Mucosa of descending colon (tissue), 3 donors: ENCODE measurements at places on chromosomes 5 and 9. TPM values are rescaled to one million over a fixed set of nuclear protein-coding genes. Genes with fewer than 3 reads are reported as not detected.

WDR31 gene
- 2.6 TPM for total RNA-seq

DNA sequence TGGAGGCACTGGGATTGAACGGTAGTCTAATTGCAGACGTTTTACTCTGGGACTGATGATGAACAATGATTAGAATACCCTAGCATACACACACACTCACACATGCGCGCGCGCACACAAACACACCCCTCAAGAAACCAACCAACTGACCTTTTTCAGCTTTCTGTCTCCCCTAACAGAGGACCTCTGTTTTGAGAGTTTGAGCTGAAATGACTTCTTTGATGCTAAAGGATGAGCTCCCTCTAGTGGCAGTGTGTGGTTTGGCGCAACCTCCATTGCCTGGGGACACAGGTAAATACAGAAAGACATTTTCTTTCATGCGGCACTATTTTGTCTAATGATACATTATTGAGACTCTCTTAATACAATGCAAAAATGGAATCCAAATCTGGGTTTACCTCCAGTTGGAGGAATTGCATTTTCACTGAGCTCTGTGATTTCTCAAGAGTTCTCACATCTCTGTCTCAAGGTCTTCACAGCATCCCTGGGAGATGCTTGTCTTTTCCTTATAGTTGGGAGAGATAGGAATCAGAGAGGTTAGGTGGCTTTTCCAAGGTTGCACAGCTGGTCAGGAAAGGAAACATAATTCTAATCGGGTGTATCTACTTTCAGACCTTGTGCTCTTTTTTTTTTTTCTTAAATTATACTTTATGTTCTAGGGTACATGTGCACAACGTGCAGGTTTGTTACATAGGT is 187.5 kb downstream of the TMEM38B start:
- DNase-seq = peak; percentile 85

DNA sequence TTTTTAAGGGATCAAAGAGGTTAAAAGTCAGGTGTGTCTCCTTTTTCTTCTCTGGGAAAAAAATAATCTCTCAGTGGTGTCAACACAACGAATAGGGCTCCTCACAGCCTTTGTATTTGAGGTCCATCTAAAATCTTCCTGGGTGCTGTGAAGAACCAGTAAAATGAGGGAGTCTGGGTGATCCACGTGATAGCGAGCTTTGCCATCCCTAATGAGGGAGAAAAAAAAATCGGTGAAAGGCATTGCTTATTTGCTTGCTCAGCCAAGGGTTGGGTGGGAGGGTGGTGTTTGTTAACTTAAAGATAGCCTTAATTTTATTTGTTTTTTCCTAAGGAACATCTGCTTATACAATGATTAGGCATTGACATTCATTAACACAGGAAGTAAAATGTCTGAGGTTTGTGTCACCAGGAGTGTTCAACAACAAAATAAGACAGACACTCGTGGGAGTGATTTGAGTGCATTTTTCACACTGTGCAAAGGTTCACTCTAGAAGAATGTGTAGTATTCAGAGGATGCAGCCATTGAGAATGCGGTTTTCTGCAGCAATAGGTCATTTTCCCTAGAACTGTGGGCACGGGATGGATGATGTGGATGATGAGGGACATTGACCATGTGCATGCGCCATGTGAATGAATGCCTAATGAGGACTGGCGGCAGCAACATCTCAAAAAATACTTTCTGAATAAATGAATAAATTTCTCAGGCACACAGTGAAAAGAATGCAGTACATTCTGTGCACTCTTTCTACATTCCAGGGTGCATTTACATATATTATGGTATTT is 369.5 kb downstream of the NTRK2 start:
- no peak for DNase-seq

DNA sequence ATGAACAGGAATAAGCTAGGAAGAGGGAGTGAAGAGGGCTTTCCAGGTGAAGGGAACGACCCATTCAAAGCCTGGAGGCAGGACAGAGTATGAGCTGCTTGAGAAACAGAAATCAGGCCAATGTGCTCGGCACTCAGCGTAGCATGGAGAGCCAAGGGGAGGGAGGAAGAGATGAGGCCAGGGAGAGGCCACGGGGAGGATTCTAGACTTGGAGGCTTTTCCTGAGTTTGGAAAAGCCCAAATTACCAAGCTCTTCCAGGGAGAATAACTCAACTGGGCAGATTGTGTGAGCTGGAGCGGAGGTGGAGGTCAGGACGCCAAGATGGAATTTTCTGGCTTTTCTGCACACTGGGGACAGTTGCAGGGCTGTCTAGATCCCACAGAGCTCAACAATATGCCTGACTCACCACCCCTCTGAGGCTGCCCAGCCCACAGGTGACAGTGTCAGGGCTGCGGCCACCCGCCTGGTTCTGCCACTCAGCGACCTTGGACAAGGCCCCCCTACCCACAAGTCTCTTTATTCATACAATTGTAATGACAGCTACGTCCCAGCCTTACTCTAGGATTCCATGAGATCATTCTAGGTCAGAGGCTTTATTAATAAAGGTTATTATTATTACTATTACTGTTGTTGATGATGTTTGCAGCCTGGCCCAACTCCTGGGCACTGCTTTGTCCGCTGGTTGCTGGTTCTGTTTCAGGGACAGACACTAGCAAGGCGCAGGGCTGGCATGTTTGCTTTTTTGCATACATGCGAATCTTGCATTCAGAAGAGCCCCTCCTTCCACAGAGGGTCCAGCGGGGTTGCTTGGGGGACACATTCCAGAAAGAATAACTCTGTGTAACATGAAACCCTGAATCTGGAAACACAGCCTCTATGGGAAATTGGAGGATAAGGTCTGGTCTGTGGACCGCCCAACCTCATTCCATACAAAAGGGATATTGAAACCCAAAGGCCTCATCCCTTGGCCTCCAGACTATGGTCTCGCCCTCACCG is 9.4 kb upstream of the LMX1B start:
- no peak for DNase-seq

DNA sequence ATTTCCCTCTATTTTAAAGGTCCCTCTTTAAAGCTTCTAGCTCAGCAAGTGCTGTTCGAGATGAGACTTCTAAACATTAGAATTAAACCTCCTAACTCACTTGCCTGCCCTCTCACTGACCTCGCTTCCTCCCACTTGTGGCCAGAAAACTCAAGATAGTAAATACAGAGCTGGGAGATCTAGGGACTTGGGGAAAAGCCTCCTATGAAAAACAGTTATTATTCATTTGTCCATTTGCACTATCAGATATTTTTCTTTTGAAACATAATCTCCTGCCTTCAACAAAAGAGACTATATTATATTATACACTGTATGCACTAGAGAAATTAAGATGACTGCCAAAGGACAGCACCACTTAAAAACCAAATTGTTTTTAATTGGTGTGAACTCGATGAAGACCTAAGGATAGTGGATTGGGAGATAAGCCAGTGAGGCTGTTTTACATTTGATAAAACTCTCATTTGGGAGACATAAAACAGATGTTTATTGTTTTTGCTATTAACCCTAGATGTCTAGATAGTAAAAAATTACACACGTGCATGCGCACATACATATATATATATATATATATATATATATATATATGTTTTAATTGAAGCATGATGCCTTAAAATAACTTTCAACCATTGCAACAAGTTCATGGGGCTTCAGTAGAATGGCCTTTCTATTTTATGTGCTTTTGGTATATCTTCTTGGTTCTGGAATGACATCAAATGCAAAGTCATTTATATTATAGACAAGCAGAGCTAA is 229.4 kb downstream of the ADAMTSL1 start:
- peak; percentile 14 for DNase-seq

FABP6 gene
- not detected for total RNA-seq

DNA sequence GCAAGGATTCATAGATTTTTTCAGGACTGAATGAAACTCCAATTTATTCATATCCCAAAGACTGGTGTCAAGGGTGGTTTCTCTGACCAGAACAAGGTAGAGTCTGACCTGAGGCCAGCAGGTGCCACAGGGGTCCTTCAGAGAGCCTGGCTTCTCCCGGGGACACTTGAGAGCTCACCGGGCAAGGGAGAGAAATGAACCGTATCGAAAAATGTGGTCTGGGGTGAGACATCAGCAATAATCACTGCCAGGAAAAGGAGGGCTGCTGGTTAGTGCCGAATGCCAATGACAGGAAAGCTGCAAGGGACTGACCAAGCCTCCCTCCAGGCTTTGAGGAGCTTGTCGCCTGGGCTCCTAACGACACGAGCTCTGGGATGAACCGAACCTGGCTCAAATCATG is 142.7 kb downstream of the TTLL11 start:
- DNase-seq = no peak

- DNase-seq = no peak
Measured at GRCh38 chr9:31304576-31304975, 1079.9 kb upstream of the ACO1 start.

DNA sequence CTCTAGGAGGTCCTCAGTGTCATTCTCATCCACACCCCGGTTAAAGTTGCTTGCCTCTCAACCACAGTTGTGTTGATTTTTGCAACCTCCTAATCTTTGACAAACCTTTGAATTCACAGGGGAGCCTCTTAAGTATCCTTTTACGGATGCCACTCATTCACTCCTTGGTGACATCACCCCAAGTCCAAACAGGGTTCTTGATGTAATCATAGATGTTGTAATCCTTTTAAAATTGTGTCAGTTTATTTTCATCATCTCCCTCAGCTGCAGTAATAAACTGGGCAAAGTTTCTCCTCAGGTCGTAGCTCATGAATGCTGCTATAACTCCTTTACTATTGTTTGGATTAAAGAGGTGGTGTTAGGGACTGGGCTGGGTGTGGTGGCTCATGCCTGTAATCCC is 637.2 kb upstream of the NUDT12 start:
- no peak for DNase-seq

PRDM9 gene
- total RNA-seq = not detected

TPPP gene
- total RNA-seq = 2.2 TPM

DNA sequence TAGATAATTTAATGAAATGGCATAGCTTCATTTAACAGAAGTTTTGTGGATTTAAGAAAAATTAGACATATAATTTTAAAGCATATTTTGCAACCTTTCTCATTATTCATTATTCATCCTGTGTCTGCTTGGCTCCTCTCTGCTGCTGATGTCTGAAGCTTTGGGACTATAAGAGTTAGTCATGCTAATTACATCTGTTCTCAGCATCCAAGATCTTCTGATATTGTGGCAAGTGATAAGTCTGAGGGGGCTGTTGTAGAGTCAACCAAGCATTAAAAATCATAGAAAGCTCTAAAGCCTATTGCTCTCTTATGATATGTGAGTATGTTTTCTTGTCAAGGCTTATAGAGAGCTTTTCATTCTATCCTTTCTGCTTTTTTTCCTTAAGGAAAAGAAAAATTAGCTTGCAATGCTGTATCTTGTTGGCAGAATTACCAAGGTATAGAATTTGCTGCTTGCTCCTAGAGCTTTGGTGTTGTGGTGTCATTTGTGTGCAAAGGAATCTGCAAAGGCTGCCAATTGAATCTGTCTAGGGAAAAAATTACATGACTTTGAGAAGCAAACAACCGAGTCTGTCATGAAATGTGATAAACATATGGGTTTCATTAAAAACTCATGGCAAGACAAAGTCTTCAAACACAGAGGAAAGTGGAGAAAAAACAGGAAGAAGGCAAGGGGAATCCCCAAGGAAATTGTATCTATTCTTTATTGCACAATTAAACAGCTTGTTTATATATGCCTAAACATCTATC is 156.1 kb upstream of the DAB2 start:
- DNase-seq = no peak

- DNase-seq = no peak
Measured at GRCh38 chr5:178216779-178217178, 12.4 kb downstream of the HNRNPAB start.

DNA sequence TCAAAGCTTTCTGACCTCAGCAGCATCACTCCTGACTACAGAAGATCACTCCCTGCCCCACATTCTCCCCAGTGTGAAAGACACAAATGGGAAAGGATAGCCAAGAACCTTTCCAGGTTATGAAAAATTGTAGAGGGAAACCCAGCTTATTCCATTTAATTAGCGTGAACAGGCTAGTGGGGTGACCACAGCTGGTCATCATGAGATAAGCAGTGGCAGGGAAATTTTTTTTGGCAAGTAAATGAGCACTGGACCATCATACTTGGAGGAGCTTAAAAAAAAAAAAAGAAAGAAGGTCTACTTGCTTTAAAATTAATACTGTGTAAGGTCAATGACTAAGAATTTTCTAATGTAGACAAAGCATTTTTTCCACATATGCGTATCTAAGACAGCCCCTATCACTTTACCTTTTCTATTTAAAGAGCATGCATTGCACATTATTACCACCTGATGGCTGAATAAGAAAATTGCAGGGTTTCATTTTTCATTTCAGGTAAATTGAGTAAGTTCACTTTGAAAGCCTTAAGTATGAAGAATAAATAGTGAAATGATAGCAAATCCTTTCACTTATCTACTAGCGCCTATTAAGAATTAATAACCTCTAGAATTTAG is 123.6 kb downstream of the ELAVL2 start:
- no peak for DNase-seq

UBE2QL1 gene
- 0.19 TPM for total RNA-seq

- DNase-seq = peak; percentile 60
Measured at GRCh38 chr5:174311531-174312269, 266.2 kb downstream of the NSG2 start.

- DNase-seq = no peak
Measured at GRCh38 chr5:180070756-180071530, 616 bp downstream of the RNF130 start.

- DNase-seq = no peak
Measured at GRCh38 chr9:114017741-114018715, 60.1 kb downstream of the AMBP start.

GRCh38 chr9:22102146-22103053 is 93.3 kb upstream of the CDKN2B start:
- no peak for DNase-seq

LHX6 gene
- total RNA-seq = 2.3 TPM

- DNase-seq = peak; percentile 64
Measured at GRCh38 chr9:86046071-86046636, 53.2 kb downstream of the GOLM1 start.

BTNL9 gene
- total RNA-seq = 3.2 TPM

- no peak for DNase-seq
Measured at GRCh38 chr9:89362647-89363310, 44.5 kb downstream of the SECISBP2 start.

DNA sequence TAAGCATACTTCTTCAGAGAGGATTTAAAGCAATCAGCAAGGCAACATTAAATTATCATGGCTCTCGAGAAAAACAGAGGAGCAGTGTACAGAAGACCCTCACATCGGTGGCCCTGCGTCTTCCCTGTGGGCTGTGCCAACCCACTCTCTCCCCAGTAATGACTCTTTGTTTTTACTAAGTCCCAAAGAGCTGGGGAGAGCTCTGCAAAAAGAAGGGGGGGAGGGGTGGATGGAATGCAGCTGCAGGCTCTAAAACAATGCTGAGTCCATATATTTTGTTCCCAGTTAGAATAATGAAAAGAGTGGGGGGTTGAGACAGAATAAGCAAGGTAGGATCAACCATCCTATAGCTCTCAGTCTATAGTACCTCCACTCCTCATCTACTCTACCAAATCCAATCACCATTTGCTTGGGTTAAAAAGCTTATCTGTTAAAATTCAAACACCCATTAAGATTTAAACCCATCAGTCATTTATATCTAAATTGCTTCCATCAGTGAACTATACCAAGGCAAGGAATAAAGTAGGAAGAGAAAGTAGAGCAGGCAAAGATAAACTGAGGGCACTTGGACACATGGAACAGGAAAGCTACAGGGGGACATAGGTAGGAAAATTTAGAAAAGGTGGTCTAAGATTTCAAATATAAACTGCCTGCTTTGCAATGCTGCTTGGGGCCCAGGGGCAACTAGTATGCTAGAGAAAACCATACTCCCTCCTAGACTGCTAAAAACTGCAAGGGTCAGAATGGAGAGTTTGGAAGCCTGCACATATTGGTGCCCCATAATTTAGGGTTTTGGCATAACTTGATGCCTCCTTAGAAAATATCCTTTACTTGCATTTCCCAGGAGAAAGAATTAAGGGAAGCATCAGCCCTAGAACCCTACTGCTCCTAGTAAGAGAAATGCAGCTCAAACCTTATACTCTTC is 20.6 kb downstream of the ELL2 start:
- no peak for DNase-seq
